ENCODE measurements at places on chromosomes 5 and 9. TPM values are rescaled to one million over a fixed set of nuclear protein-coding genes. Genes with fewer than 3 reads are reported as not detected.

DNA sequence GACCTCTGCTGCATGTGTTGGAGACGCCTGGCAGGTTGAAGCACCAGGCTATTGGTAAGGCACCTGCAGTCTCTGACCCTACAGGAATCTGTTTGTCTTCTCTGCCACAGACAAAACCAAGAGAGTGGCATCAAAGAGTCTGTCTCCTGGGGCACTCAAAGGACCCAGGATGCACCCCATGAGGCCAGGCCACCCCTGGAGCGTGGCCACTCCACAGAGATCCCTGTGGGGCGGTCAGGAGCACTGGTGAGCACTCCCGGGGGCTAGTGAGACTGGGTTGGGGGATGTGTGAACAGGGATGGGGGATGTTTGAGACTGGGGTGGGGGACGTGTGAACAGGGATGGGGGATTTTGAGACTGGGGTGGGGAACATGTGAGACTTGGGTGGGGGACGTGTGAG, 240.3 kb downstream of the CACNA1B start:
- no peak for DNase-seq

- DNase-seq: no peak
Observed at GRCh38 chr9:86925686-86926085, 21.6 kb downstream of the GAS1 start.

OR1J2 gene
- not detected for total RNA-seq

DNA sequence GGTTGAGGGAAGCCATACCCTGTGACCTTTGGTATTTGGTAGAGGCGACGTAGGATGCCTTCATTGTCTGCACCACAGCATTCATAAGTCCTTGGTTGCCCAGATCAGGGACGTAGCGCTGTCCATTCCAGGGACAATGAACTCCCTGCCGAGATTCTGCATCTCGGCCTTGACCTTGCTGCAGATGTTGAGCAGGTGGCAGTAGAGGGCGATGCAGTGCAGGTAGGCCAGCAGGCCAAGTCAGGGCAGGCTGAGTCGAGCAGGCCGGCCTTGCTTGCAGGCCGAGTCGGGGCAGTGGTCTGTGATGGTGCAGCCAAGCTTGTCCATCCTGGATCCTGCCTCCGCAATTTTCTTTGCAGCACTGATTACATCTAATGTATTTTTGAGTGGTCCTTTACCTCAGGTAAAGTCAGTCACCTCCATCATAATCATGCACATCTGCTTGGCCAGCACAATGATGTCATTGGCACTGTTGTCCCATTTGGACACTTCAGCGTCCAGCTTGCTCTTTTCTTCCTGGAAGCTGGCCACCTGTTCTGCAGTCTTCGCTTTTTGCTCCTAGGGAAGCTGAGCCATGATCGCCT, 93.4 kb upstream of the CCDC112 start:
- no peak for DNase-seq

- no peak for DNase-seq
Observed at GRCh38 chr9:18317896-18318295, 156.1 kb upstream of the ADAMTSL1 start.

- no peak for DNase-seq
Observed at GRCh38 chr9:93037476-93037971, 21.0 kb upstream of the SUSD3 start.

GRCh38 chr5:112724901-112725300, 12.8 kb upstream of the APC start:
- DNase-seq: no peak

- no peak for DNase-seq
Observed at GRCh38 chr9:72154468-72155285, 5.4 kb downstream of the GDA start.

DNA sequence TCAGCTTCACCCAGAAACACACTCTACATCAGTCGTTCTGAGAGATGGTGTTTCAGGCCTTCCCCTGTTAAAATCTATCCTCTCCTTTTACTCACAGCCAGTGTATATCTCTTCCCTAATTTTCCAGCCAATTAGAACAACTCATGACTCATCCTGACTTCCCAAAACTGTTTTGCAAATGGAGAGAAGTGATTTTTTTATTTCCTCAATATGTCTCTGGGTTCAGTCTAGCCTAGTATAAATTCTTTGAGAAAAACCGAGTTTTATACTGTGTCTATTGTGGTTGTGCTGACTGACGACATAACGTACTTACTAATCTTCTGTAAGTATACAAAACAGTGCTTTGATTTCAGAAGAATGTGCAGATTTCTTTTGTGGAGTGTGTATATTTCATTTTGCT, 28.4 kb upstream of the CAST start:
- no peak for DNase-seq

DNA sequence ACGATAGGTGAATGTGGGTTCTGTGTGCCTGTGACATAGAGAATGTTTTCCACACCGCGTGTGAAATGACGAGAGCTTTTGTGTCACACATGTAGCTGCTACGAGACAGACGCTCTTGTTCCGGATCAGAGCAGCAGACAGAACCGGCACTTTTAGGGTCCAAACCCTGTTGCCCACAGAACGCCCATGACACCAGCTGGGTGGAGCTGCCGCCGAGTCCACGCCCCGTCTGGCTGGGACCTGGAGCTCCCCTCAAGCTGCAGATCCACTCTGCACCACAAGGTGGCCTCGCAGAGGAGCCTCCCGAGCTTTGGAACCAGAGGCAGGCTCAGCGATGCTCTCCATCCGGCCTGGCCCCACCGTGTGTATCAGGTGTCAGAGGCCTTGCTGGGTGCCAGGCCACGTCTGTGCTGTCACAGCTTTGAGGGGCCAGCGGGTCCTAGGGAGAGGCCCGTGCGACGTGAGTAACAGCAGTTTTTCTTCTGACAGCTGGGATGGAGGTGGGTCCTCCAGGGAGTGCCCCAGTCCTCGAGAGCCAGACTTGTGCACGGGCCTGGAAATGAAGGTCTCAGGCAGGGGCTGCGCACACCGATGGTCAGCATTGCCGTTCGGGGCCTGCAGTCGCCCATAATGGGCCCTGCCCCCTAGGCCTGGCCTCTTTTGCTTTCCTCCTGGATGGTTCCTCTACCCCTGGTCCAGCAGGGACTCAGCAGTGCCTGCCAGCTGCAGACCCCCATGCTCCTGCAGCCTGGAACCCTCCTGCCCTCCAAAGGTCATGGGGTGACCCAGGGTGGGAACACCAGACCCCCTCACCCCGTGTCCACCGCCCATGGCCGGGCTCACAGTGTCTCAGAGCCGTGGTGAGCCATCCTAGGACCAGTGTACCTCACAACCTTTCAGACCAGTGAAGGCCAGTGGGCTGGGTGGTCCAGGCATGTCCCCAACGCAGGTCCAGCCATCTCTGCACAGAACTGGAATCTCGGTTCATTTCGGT, 2.5 kb upstream of the LRRC14B start:
- DNase-seq: peak; percentile 76

DNA sequence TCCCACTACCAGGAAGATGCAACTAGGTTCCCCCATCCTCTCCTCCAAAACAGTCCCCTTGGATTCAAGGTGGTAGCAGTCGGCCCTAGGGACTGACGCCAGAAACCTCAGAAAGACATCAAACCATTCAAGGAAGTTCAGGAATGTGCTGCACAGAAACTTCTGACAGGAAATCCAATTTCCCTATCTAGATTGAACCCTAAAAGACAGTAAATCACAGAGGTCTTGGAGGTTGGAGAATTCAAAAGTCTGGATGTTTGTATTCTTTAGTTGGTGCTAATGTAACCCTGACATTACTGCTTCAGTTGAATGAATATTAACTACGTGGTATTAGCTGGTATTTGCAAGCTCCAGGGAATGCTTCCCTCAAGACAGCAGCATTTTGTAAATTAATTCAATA, 125.3 kb downstream of the SYK start:
- no peak for DNase-seq

- DNase-seq: no peak
Observed at GRCh38 chr5:53378190-53378589, 102.2 kb upstream of the FST start.

GRCh38 chr5:175654339-175654738, 3.5 kb upstream of the HRH2 start:
- no peak for DNase-seq

GRCh38 chr9:109945573-109945972, 165.6 kb downstream of the PALM2AKAP2 start:
- no peak for DNase-seq

DNA sequence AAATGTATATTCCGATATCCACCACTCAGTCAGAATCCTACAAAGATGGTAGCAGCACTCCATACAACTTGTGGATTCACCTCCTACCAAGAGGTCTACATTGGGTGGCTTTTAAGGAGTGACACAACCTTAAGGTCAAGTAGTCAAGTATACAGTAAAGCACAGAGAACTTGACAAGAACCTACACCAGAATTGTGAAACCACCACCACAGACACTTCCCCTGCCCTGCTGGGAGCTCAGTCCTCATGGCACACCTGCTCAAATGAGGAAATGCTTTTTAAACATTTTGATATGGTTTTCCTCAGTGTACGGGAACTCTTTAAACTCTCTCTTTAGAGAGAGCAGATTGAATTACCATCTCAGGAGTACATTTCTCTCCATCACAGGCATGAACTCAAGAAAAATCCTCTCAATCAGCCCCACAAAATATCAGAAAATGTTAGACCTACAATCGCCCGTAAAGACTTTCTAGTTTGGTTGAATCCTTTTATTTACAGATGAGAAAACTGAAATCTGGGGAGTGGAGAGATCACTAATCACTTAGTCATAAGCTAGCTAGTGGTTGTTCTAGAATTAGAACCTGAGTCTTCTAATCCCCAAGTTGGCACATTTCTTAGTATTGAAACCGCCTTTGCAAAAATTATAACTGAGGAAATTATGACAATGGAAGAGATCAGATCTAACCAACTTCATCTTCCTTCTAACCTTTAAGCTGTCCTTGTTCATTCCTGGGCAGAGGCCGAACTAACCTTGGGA, 38.5 kb upstream of the NR4A3 start:
- DNase-seq: no peak

GRCh38 chr5:111673891-111674626, 82.9 kb downstream of the NREP start:
- DNase-seq: no peak

TOR1B gene
- total RNA-seq: 15.3 TPM

TOR2A gene
- total RNA-seq: 10.2 TPM

UNC13B gene
- 13.8 TPM for total RNA-seq

DNA sequence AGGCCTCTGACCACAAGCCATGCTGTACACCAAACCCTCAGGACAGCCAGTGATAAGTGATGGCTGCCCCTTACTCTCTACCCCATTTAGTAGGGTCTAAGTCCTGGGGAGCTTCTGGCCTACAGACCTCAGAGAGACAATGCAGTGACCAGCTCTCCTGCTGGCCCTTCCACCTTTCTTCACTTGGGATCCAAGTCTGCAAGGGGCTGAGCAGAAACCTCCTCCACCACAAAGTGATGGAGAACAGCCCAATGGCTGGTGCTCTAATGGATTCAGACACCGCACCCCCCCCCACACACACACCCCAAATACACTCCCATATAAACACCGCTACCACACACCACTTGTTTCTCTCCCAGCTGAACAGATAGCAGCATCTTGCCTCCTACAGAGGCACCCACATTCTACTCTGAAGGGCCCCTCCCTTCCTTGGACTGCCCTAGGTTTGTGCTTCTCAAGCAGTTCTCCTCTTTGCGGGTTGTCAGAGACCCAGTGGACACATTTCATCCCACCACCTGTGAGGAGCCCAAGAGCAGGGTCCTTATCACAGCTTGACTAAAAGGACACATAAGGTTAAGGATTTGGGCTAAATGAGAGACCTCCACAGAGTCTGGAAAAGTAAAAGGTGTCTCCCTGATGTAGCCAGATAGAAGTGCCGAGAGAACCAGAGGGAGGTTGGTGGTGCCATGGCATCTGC, 1.3 kb upstream of the PDLIM4 start:
- no peak for DNase-seq

ARPC5L gene
- 8.6 TPM for total RNA-seq

OBP2B gene
- total RNA-seq: not detected

DNA sequence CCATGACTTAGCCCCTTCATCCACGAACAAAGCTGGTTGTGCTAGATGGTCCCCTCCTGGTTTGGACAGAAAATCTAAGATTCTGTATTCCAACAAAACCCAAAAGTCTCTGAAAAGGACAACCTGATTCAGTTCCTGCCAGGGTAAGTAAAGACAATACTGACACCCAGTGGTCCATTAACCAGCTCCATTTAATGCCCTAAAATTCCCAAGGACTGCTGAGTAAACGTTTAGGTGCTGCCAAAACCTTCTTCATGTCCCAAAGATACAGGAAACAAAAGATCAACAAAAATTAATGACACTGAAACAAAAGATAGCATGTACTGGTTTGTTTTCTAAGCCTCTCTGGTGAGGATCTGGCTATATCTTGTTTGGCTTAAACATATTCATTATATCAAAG, 25.3 kb upstream of the PPP1R2B start:
- no peak for DNase-seq

CDH12 gene
- total RNA-seq: not detected

DNA sequence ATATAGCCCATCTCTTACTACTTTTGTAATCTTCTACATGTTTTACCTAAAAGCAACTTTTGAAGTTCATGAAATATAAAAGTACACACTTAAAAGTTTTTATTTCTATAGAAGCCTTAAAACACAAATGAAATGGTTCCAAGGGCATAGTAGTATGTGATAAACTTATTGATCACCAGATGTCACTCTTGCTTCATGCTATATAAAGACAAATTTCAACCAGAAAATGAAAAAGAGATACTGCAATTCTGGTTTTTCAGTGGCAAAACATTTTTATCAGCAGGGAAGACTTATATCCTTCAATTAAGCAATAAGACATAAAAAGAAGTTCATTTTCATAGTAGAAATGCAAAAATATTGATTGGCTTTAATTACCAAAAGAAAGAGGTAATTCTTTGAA, 69.4 kb upstream of the FBXL17 start:
- DNase-seq: no peak

SLC6A19 gene
- total RNA-seq: not detected

GPR21 gene
- 7.2 TPM for total RNA-seq

- no peak for DNase-seq
Observed at GRCh38 chr5:31470608-31471007, 61.3 kb downstream of the DROSHA start.

GRCh38 chr5:80916676-80917075, 43.5 kb upstream of the RASGRF2 start:
- no peak for DNase-seq

- no peak for DNase-seq
Observed at GRCh38 chr5:55694152-55694830, 17.8 kb downstream of the SLC38A9 start.

GRCh38 chr9:99475401-99476065, 253.5 kb downstream of the SEC61B start:
- no peak for DNase-seq

DNA sequence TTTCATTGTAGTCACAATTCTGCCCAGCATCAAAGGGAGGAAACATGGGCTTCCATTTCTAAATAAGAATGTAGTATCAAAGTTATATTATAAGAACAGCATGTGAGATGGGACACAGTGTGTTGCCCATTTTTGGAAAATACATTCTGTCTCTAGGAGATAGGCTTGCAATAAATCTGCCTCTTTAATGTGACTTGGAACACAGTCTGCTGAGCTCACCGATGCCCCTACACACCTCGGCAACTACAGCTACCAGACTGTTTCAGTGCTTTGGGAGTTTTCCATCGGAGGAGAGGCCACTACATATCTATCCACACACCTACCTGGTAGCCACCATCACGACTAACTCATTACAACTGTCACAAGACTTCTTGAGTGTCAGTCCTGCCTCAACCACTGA, 18.9 kb upstream of the FCHO2 start:
- no peak for DNase-seq

GRCh38 chr5:32638309-32638708, 53.0 kb downstream of the SUB1 start:
- no peak for DNase-seq

Data from uterus (tissue), 4 donors.